ENCODE measurements at places on chromosomes 7 and 10.

DNA sequence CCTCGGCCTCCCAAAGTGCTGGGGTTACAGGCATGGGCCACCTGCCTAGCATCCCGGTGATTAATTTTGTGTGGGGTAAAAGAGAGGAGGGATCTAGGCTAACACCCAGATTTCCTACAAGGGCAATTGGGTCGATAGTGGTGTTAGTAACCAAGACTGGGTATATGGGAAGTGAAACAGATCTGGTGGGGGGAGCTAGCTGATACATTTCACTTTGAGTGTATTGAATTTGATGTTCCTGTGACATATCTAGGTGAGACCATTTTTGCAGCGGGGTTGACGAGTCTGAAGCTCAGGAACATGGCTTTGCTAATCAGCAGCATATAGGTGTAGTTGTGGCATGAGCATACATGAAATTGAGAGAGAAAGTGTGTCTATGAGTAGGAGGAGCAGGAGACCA lies 12.0 kb downstream of the CLCN1 start:
- DNase-seq, result no peak

DNA sequence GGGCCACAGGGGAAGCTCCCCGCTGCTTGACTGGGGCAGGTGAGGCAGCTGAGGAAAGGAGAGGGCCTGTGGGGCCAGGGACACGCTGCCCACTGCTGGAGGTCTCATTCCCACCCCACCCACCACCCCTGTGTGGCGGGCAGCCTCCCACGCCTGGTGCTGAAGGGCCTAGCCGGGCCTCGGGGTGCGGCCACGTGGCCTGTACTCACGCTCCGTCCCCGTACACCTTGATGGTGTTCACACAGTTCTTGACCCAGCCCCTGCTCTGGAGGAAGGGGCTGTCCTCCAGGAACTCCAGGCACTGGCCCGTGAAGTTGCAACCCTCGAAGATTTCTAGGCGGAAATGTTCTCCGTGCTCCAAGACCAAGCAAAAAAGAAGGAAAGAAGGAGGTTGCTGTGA lies 4.0 kb downstream of the CRYGN start:
- DNase-seq, result no peak

DNA sequence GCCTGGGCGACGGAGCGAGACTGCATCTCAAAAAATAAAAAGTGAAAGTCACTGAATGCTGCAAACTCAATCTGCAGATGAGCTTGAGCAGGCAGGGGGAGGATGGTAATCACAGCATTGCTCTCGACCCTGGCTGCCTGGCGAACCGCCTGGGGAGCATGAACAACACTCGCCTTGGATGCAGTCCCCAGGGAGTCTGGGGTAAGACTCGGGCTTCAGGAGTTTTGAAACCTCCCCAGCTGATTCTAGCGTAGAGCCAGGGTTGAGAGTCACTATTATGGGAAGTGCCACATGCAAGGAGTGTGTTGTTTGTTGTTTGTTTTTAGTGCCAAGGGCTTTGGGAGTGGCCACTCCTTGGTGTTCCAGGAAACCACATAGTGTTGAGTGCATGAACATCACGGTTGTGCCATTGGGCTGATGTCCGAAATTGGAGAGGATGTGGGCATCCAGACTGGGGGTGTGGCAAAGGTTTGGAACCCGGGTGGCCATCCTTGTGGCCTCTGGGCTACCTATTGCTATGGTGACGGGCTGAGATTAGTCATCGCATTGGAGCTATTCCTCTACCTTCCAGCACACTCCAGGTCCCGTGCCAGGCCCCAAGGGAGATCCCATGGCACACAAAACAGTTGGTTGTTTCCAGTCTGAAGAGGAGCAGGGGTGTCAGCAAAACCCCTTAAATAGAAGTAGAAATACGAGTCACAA lies 92.6 kb downstream of the RGS10 start:
- DNase-seq, result peak; percentile 5

GRCh38 chr10:132521466-132522102 lies 16.0 kb upstream of the INPP5A start:
- no peak for DNase-seq

DNA sequence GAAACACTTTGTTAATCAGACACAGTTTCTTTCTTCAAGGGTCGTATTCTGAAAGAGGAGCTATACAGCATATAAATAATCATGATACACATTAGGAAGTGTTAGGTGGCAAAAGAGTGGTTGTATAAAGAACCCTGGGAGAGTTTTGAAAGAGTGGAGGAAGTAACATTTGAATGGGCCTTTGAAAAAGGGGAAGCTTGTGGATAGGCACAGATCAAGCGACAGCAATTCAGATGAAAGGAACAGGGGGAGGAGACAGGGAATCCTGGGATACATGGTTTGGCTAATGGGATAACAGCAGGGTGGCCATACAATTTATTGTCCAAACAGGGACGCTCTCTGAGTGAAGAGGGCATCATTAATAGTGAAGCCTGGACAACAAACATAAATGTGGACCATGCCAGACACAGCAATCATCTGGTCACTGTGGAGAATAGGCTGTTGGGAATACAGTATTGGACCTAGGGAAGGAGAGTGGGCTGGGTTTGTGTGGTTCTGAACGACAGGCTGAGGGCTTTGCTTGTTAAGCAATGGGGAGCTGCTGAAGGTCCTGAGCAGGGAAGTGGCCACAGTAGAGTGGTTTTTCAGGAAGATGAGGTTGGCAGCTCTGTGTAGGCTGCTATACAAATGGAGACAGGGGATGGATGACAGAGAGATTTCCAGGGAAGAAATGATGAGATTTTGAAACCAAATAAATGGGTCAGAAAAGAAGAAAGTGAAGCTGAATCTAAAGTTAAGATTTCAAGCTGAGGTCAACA lies 75.9 kb downstream of the ICA1 start:
- no peak for DNase-seq

DNA sequence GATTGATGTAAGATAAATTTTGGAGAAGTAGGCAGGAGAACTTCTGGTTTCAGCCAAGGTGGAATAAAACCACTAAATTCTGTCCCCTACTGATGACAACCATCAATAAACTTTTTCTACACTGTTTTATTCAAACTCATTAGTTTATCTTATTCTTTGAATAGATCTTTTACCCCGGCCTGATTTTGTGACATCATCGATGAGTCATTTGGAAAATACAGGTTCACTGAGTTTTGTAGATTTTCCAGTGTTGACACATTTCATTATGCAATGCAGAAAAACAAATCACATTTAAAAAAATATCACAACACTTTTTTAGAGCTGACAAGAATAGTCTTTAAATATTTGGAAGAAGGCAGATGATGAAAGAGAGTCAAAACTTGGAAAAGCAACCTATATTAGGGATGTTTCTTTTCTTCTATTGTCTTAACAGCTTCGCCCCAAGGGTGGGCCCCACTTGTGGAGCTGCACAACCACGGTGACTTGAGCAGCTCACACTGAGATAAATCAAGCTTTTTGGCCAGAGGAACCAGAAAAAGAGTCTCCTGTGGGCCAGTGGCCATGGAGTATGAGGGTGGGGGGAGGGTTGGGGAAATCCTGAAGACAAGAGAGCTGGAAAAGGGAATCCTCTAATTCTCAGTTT lies 112.8 kb downstream of the PTEN start:
- DNase-seq, result no peak
